ENCODE measurements at places on chromosomes 7 and 10.

GRCh38 chr7:156666368-156667109 lies 26.0 kb downstream of the RNF32 start:
- no peak for DNase-seq

- DNase-seq: no peak
Measured at GRCh38 chr7:81064426-81064825, 145.6 kb upstream of the SEMA3C start.

GRCh38 chr7:138749960-138750359 lies 47.8 kb upstream of the TMEM213 start:
- DNase-seq: no peak

DNA sequence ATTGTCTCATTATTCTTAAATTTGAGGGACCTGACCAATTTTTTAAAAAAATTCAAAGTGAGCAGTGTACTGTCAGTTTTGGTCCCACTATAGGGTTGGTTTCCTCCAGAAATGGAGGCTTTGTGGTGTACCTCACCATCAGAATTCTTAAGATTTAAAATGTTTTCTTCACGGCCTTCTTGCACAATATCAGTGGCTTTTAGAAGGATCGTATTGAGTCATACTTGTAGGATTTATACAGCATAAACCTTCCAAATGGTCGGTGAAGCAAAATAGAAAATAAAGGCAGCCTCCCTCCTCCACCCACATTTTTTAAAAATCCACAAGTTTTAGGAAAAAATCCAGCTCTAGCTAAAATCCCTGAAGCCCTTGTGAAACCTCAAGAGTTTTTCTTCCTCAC lies 126.4 kb downstream of the RNLS start:
- DNase-seq: no peak

GRCh38 chr7:132941428-132941827 lies 140.5 kb downstream of the CHCHD3 start:
- no peak for DNase-seq

- DNase-seq: no peak
Measured at GRCh38 chr10:130740166-130740565, 571.4 kb downstream of the TCERG1L start.

GRCh38 chr10:102819054-102819453 lies 18.2 kb downstream of the CYP17A1 start:
- no peak for DNase-seq
